ENCODE measurements at places on chromosomes 5 and 9.

- no peak for DNase-seq
These were observed 285.1 kb downstream of the DNAH5 start for GRCh38 chr5:13659391-13659790.

DNA sequence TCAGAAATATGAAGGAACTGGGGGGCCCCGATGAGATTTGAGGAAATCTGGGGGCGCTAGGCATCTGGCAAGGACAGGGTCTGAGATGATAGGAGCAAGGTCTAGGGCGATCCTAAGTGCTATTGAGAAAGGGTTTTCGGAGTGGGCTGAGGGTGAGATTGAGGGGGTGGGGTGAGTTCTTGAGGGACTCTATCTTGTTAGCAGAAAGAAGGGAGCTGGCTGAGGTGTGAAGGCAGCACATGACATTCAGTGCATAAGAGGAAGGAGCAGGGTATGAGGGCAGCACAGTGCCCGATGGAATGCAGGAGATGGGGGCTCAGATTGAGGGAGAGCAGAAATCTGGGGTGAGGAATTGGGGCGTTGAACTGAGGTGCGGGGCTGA lies 640 bp downstream of the TRIM32 start:
- no peak for DNase-seq

- no peak for DNase-seq
These were observed 1.5 kb upstream of the PTGES2 start for GRCh38 chr9:128128836-128129590.

DNA sequence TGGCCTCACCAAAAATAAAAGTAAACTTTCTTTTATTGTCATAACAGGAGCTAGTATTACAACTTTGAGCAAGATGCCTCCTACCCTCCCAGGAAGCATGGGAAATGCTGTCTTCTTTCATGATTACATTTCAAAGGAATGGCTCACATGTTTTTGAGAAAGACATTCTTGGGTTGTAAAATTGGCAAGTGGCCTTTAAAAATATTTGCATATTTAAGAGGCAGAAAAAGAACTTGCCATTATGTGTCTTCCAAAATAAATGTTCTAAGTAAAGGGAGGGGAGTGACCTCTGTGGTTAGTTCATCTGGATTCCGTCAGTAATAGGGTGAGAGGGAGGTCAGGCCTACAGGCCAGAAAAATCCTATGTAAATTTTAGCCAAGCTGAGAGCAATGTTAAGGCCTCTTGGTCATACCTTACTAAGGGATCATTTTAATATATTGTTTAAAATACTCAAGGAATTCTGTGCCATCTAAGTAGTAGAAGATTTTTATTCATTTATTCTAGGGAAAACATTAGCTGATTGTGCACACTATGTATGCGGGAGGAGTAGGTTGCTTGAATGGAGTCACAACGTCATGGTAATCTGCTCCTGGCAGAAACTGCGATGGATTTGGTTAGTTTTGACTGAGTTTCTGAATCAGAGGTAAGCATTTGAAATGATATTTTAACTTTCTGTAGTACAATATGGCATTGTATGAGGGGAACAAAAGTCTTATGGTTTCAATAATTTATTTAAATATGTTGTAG lies 1485.7 kb upstream of the CDH9 start:
- DNase-seq = peak; percentile 85

DNA sequence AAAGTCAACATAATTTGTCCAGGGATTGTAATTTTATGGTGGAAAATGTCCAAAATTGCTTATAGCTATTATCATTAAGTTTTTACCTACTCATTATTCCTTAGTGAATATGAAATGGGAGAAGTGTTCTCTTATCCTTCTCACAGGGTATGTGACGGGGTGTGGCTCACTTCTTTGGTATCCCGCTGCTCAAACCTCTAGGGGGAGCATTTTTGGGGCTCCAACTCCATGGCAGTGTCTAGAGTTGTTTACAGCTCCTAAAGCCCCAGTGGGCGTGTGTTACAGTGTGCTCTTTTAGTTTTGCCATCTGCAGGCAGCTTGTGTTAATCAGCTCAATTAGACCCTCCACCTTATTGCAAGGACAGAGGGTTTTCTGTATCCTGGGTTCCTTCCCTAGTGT lies 89.4 kb downstream of the CDKN2A start:
- no peak for DNase-seq

DNA sequence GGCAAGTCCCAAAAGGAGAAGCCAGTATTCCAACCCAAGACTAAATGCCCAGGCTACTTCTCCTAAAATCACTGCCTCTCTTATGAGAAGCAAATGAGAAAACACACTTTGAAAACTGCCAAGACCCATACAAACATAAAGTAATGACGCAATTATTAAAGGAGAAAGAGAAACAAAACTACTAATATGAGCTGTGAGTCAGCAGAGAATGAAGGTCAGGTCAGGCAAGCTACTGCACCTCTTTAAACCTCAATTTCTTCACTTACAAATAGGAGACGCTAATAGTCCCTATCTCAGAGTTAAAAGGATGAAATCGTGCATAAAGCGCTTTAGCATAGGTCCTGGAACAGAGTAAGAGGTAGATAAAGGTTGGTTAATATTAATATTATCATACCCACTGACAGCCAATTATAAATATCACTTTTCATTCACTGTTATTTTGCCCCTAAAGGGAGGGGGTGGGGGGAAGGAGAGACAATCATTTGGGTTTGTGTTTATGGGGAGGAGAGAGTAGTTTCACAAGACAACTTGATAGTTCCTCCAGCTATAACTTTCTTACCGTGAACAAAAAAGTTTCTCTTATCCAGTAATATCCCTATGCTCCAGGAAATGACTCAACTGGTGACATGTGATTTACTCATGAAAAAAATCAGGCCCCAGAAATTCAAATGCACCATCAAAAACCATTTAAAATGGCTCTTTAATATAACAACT lies 3.6 kb downstream of the PSMB7 start:
- DNase-seq = no peak

DNA sequence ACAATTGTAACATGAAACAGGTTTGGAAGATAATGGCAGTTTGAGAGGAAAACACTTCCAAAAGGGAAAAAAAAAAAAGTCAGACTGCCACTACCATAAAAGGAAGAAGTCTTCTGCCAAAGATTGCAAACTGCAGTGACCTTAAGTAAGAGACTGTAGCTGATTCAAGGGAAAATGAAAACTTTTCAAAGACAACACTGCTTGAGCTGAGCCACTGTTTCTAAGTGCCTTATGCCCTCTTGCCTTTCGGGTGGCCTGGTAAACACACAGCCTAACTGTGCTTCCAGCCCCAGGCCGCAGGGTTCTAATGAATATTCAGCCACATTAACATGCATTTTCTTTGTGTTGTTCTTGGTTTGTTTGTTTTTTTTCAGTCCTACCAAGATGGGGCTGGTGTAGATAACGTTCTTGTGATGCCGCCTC lies 354.6 kb downstream of the BNC2 start:
- DNase-seq = no peak

GRCh38 chr5:50967563-50968355 lies 301.3 kb downstream of the PARP8 start:
- DNase-seq = no peak

DNA sequence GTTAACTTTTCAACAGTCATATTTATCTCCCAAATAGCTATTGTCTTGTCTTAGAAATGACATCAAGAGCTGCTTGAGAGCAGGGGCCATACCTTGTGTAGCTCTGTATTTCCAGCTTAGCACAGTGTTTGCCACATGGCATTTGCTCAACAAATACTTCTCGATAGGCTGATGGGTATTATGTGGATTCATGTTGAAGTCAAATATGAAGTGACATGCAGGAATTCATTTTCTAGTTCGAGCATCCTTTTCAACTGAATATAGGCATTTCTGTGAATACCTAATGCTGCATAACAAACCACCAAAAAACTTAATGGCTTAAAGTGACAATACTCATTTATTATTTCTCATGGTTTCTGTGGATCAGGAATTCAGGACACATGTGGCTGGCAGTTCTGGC lies 125.6 kb downstream of the TLE1 start:
- no peak for DNase-seq

- no peak for DNase-seq
These were observed 59.0 kb downstream of the UNC13B start for GRCh38 chr9:35220659-35221338.

- no peak for DNase-seq
These were observed 22.5 kb downstream of the SEC61B start for GRCh38 chr9:99244344-99245260.

DNA sequence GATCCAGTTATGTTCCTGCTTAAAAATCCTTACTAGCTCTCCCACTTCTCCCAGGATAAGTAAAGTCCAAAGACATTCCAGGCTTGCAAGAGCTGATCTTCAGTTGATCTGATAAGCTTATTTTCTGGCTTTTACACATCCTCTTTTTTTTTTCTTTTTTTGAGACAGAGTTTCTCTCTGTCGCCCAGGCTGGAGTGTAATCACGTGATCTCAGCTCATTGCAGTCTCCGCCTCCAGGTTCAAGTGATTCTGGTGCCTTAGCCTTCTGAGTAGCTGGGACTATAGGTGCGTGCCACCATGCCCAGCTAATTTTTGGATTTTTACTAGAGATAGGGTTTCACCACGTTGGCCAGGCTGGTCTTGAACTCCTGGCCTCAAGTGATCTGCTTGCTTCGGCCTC lies 37.3 kb upstream of the PTPN3 start:
- DNase-seq = no peak

- no peak for DNase-seq
These were observed 756.1 kb downstream of the DNAH5 start for GRCh38 chr5:13188371-13188770.

GRCh38 chr9:76403352-76403751 lies 9.1 kb upstream of the RFK start:
- peak; percentile 32 for DNase-seq

DNA sequence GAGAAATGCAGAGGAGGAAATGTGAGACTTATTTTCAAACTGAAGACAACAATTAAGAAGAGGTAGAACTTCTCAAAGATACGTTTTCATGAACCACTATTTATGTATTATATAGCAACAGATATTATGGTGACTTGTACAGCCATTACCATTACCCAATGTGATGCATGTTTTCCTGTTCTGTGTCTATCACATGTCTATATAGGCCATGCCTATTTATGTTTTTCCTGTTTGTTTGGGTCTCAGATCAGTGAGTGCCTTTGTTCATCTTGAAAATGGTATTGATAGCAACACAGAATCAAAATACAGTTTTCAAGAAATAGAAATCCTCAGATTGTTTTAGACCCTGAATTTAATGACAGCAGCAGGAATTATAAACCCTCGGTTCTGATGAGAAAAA lies 44.0 kb downstream of the DAPK1 start:
- no peak for DNase-seq

DNA sequence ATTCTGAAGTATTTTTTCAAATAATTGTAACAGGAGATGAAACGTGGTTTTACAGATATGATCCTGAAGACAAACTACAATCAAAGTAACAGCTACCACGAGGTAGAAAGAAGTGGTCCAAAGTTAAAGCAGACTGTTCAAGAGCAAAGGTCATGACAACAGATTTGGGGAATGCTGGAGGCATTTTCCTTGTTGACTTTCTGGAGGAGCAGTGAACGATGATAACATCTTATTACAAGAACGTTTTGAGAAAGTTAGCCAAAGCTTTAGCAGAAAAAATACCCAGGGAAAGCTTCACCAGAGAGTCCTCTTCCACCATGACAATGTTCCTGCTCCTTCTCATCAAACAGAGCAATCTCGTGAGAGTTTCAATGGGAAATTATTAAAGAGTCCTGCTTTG lies 145.4 kb upstream of the NREP start:
- no peak for DNase-seq

DNA sequence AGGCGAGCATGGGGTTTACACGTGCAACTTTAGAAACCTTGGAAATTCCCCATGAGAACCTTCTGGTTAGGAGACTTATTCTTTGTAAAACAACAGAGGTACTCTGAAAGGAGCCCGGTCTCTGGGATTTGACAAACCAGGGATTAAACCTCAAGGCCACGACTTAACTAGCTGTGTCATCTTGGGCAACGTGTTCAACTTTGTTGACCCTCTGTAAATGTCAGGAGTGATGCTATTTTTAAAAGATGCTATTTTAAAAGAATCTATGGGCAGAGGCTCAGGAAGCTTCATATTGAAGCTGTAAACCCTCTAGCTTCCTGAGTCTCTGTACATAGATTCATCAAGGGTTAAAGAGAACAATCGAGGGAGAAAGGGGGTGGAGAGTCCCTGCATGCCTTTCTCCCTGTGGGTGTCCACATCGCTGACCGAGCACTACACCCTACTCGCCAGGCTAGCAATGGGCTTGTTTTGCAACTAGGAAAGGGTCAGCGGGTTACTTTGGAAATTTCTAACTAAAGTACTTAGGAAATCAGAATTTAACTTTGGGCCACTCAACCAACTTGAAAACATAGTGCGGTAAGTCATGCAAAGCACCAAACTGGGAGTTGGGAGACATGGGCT lies 2.1 kb downstream of the SLC36A2 start:
- DNase-seq = no peak

DNA sequence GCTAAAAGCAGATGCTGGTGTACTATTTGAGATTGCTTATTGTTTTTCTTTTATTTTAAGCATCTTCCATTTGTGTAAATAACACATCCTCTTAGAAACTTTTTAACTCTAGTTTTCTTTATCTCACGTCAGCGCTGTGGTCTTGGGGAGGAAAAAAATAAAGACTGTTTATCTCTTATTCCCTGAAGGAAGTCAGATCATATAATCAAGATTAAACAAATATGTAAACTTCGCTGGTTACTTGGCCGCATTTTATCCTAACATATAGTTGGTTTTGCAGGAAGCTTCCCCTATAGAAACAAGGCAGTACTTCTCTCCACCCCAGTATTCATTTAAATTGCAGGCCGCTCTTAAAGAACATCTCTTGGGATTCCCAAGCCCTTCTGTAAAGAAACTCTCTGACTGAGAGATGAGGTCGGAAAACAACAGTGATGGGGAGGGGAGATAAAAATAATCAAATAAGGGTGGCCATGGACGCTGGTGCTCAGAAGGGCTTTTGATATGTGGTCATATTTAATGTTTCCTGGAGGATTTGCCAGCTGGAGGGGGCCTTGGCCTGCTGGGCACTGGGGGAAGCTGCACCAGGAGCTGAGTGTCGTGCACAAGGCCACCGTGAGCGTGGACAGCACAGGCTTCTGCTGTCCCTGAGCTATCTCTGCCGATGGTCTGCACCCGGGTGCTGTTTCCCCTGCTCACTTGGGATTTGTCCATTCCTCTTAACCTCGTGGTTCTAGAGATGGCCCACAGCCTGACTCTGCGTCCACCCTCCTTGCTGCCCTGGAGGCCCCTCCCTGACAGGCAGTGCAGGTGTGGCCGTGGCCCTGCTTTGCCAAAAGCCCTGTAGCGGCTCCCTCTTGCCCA lies 23.8 kb downstream of the NEURL1B start:
- DNase-seq = no peak

- no peak for DNase-seq
These were observed 74.4 kb downstream of the TRIO start for GRCh38 chr5:14217587-14217986.

GRCh38 chr9:38075272-38075671 lies 6.2 kb upstream of the SHB start:
- no peak for DNase-seq

Measured in amniotic stem cell (primary cell).